NCI-H460 (cell line): ENCODE measurements at places on chromosomes 16 and 17.

GRCh38 chr16:30937692-30938091 is 11.2 kb upstream of the ORAI3 start:
- DNase-seq, result no peak

DNA sequence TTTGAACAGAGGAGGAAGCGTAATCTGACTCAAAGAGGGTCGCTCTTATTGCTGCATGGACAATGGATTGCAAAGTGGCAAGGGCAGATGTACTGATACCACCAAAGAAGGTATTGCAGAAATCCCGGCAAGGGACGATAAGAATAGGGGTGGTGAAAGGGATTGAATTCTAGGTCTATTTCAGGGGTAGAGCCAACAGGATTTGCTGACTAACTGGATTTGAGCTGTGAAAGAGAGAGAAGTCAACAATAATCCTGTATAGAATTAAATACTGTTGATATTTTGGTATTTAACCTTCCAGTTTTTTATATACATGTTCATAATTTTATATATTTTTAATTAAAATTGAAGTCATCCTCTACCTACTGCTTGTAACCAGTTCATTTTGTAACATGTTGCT is 19.4 kb upstream of the ABCA3 start:
- no peak for DNase-seq

GRCh38 chr17:48593126-48593829 is at the start of gene HOXB5:
HOXB5 (minus strand) TSS chr17:48593779; CDS start chr17:48593682, 97 bp downstream.
- DNase-seq, result no peak

- peak; percentile 81 for DNase-seq
Observed at GRCh38 chr17:39244600-39245570, 19.1 kb upstream of the STAC2 start.

DNA sequence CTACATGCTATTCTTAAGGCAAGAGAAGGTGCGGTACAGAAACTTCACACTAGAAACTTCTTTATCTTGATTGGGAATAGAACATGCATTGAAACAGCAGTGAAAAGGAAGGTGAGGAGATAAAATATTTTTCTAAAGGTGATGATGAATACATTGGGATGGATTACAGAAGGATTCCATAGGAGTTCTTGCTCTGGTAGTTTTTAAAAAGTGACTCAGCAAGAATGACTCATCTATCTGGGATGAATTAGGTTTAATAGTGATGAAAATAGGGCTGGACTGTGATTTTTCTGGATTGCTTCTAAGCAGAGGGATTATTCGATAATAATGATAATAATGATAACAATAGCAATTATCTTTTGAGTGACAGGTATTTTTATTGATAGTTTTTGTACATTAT is 65.6 kb upstream of the HS3ST4 start:
- DNase-seq, result no peak

DNA sequence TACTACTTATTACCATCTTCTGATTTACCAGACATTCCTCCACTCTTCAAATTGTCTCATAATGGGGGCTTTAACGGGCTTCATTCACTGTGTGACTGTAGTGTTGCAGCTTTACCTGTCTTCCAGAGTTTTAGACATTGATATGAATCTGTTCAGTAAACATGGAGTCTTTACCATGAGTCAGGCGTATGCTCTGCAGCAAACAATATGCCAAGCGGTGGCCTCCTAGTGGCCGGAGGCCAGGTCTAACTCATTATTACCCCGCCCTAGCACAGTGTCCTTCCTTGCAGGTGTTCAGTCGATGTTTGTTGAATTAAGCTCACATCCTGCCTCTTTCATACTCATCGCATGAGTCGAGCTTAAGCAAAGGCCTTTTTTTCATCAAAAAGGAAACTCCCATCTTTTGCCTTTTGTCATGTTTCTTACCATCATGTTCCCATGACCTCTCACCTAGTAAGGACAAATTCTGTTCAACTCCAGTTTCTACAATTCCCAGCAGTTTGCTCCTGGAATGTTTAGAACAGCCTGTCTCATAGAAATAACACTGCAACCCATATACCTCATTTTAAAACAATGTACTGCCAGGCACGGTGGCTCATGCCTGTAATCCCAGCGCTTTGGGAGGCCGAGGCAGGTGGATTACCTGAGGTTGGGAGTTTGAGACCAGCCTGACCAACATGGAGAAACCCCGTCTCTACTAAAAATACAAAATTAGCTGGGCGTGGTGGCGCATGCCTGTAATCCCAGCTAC is 39.4 kb downstream of the TUBD1 start:
- DNase-seq, result no peak

DNA sequence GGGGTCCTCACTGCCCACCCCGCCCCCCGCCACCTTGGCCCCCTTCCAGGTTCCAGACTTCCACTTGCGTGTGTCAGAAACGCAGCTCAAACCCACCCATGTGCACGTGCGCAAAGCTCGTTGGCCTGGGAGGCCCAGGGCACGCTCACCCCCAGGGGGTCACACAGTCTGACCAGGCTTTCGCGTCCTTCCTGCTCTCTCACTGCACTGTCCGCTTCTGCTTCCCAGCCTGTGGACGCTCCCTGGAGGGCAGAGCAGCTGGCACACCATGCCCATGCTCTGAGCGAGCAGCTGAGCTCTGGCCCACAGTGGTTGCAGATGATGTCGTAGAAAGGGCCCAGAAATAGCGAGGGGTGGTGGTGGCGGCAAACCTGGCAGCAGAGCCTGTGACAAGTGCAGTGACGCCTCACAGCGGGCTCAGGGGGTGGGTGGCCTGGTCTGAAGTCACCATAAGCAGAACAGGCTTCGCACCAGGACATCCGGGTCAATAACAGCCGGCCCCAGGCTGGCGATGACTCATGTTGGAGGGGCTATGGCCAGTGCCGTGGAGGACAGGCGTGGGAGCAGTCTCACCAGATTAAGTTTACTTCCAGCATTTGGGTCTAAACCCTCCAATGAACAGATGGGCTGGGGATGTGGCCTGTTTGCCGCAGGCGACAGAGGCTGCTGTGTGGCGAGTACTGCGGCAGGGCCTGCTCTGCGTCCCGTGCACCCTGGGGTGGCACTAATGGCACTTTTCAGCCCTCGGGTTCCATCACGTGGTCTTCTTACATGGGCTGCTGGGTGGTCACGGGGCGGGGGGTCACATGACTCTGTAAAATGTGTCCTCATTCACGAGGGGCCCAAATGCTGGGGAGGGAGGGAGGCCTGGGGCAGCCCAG is 49.0 kb downstream of the NT5M start:
- DNase-seq, result no peak

- no peak for DNase-seq
Observed at GRCh38 chr17:5513628-5514027, 27.3 kb downstream of the MIS12 start.
